ENCODE measurements at places on chromosomes 7 and 10.

- DNase-seq, result no peak
These were observed 28.7 kb downstream of the PAPOLB start for GRCh38 chr7:4833176-4833575.

DNA sequence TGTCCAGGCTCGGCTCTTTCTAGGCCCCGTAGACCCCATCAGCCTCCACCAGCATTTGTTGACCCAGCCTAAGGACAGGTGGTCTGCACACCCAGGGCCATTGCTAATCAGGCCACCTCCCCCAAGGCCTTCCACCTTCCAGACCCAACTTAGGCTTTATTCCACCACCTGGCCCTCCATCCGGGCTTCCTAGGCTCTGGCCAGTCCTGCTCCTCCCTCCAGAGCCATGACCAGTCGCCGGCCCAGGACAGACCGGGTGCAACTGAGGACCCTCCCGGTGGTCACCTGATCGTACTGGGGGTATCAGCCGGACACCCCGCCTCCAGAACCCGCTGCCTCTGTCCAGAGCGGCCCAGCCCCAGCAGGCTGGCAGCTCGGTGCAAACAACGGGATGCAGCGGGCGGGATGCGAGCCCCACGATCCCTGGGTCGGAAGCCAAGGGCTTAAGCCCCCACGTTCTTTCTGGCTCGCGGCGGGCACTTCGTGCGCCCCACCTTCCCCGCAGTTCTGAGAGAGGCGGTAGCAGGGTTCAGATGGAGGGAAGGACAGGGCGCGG lies 545 bp downstream of the NACAD start:
- no peak for DNase-seq

GRCh38 chr7:130831817-130832481 lies 97.9 kb upstream of the KLF14 start:
- no peak for DNase-seq

GRCh38 chr7:80763289-80763688 lies 124.8 kb downstream of the CD36 start:
- no peak for DNase-seq

- DNase-seq, result no peak
These were observed 96.1 kb downstream of the SH3PXD2A start for GRCh38 chr10:103759100-103759781.

GRCh38 chr10:11489591-11489990 lies 121.9 kb downstream of the USP6NL start:
- no peak for DNase-seq

DNA sequence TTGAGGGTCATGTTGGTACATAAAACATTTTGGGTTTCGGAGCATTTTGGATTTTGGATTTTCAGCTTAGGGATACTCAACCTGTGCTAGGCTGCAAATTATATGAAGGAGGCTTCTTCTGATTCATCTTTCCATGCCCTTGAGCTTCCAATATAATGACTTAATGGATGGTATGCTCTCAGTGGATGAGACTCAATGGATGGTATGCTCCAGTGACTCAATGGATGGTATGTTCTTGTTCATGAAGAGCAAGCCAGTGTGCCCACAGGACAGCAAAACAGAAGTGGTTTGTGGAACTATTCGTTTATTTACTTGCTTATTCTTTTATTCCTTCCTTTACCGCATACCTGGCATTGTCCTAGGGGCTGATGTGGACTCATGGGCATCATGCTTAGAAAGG lies 969.6 kb downstream of the LRMDA start:
- DNase-seq, result no peak

DNA sequence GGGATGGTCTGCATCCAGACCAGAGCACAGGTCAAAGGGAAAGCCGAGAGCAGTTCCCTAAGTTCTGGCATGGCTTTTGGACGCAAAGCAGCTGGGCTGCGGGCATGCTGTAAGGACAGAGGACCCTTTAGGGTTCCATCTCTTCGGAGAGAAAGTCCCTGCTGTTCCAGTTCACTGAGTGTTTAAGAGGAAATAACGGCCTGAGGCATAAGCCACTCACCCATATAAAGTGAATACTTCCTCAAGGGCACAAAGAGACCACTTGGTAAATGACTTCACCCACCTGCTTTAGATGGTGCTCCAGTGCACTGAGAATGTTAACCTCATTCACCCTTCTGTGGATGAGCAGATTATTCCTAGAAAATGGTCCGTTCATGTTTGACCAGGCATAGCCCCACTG lies 586.7 kb upstream of the GALNT17 start:
- no peak for DNase-seq

DNA sequence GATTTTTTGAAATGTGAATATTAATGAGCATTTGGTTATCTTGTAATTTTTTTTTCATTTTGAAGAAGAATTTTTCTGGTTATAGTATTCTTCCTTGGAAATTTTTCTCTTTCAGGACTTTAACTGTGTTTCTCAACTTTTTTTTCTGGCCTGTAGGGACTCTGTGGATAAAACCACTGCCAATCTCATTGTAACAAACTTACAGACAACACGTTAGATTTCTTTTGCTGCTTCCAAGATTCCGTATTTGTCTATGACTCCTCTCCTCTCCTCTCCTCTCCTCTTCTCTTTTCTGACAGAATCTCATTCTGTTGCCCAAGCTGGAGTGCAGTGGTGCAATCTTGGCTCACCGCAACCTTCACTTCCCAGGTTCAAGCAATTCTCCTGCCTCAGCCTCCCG lies 19.4 kb upstream of the ZNF92 start:
- DNase-seq, result no peak

- no peak for DNase-seq
These were observed 149.7 kb downstream of the NOC3L start for GRCh38 chr10:94213001-94213530.

GRCh38 chr10:118957966-118958365 lies 71.5 kb upstream of the NANOS1 start:
- no peak for DNase-seq

DNA sequence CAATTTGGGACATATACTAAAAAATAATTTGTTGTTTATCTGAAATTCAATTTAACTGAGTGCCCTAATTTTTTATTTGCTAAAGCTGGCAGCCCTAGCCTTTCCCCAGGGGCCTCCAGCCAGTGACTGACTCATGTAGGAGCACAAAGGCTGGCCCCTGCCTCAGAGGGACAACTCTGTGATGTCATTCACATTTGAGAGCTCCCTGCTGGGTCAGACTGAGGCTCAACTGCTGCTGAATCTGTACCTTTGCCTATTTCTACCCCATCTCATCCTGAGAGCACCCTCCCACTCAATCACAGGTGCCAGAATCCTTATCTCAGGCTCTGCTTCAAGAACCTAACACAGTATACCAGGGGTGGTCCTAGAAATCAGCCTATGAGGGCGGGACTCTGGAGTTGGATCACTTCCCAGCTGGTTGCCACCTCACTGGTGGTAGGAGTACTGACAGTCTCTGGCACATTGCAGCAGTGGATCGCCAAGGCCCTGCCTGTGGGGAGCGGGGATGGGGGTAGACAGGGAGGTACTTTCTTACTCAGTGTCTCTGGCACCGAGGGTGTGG lies 11.6 kb downstream of the GCK start:
- no peak for DNase-seq

GRCh38 chr7:104017001-104017400 lies 27.5 kb upstream of the RELN start:
- no peak for DNase-seq

DNA sequence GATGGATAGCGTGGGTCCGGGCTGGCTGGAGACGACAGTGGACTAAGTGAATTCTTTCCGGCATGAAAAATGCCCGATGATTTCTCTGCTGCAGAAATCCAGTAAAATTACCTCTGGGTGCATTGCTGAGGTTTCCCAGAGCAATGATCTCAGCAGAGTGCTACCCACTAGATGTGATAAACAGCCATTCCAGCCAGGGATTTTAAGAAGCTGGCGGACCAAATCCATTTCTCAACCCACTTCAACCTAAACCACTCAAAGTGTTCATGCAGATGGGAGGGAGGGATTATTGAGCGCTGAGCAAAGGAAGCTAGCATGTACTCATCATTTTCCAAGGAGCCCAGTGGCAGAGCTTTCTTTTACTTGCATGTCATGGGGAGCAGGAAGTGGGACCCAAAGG lies 116.7 kb downstream of the PRKCQ start:
- DNase-seq, result no peak

- no peak for DNase-seq
These were observed 1.8 kb downstream of the LRRC17 start for GRCh38 chr7:102914585-102914984.

- DNase-seq, result no peak
These were observed 24.1 kb downstream of the SEMA3D start for GRCh38 chr7:85162721-85163120.

GRCh38 chr10:112585126-112585525 lies 138.1 kb downstream of the VTI1A start:
- no peak for DNase-seq

GRCh38 chr7:104124469-104124868 lies 83.3 kb downstream of the ORC5 start:
- DNase-seq, result no peak

GRCh38 chr7:2982831-2983230 lies 60.8 kb downstream of the CARD11 start:
- DNase-seq, result no peak

GRCh38 chr10:90193240-90193985 lies 492.0 kb downstream of the KIF20B start:
- DNase-seq, result no peak

- no peak for DNase-seq
These were observed 7.4 kb upstream of the PTPRN2 start for GRCh38 chr7:158595068-158595467.

DNA sequence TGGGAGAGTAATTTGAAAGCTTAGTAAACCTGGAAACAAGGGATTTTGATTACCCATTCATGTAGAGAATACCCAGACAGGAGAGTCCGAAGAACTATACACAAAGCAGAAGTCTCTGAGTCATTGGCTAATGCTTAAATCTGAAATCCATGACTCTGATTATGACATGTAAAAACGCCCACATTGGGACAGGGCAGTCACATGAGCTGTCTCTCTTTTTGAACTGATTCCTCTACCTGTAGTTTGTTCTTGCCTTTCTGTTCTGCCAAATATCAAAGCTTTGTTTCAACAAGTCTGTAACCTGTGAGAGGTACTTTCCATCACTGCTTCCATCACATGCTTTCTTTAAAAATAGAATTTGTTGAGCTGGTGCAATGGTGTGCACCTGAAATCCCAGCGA lies 4.3 kb upstream of the GPNMB start:
- DNase-seq, result no peak

DNA sequence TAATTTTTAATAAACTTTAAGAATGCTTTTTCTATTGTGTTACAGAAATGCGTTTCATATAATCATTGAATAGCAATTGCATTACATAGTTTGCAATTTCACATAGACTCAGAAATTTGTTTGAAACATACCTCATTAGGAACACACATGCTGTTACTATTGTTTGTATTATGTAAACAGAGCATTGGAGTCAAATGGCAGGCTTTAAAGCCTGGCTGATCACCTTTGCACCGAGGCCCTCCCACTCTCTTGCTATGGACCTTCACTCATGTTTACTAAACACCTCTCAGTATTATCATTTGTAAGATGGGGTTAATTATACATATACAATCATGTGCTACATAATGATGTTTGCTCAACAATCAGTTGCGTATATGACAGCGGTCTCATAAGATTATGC lies 203.6 kb upstream of the NPSR1 start:
- DNase-seq, result no peak

- no peak for DNase-seq
These were observed 96.1 kb downstream of the FAM107B start for GRCh38 chr10:14678637-14679036.

GRCh38 chr7:110861163-110861562 lies 229.8 kb upstream of the LRRN3 start:
- DNase-seq, result no peak

DNA sequence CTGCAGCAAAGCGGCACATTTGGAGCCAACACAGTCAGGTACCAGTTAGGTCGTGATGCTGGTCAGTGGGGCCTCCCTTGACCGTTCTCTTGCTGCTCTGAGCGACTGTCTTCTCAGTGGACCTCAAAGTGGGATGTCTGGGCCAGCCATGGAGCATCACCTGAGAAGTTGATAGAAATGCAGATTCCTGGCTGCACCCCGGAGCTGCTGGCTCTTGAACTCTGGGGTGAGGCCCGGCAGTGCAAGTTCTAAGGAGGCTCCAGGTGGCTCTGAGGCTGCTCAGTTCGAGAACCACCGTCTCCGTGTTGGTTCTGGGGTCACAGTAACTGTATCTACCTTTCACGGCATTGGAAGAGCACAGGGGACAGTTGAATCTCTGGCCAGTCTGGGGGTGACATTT lies 147.5 kb downstream of the WDR37 start:
- no peak for DNase-seq

DNA sequence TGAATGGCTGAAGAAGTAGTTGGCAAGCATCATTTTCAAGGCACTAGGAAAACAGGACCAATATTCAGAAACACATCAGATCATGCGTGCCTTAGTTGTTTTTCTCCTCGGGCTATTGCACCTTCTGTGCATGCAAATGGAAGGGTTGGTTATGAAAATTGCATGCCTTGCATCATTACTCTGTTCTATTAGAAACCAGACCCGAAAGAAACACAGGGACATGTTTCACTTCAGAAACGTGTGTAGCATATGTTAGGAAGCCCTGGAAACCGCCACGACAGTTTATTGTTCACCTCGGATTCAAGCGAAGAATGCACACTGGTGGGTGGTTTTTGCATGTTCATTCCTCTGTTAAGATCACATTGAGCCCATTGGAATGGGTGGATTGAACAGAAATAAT lies 214.7 kb downstream of the FRMD4A start:
- peak; percentile 49 for DNase-seq

- DNase-seq, result no peak
These were observed 41.1 kb downstream of the CXCL12 start for GRCh38 chr10:44343843-44344242.

DNA sequence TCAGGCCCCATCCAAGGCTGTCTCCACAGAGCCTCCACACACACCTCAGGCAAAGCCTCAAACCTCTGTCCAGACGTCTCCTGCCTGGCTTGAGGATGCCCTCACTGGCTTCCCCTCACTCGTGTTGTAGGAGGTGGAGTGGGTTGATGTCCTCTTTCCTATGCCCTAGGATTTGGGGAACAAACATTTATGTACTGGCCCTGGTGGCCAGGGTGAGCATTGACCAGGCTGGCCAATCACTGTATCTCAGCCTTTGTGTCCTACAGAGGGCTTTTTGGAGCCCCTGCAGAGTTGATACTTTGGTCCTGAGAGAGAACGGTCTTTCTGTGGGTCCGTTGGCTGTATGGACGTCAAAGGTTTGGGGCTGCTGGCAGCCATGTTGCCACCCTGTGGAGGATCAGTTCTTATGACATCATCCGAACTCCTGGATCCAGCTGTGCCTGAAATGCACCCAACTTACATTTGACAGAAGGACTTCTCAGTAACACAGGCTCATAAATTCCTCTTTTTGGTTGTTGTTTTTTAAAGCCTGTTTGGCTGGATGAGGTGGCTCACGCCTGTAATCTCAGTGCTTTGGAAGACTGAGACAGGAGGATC lies 2.3 kb upstream of the GRID2IP start:
- no peak for DNase-seq

- DNase-seq, result no peak
These were observed 32.3 kb upstream of the FAM204A start for GRCh38 chr10:118374404-118374803.

- no peak for DNase-seq
These were observed 396.1 kb downstream of the TNS3 start for GRCh38 chr7:47185839-47186238.

Measured in NCI-H1048 (cell line).